ENCODE measurements at places on chromosomes 16 and 17.

GRCh38 chr17:82957469-82957795 lies 117.6 kb upstream of the ZNF750 start:
- DNase-seq = no peak

GRCh38 chr16:50050802-50051201 lies 15.0 kb upstream of the HEATR3 start:
- no peak for DNase-seq

- no peak for DNase-seq
These were observed 449 bp upstream of the MRPL58 start for GRCh38 chr17:75012096-75012345.

DNA sequence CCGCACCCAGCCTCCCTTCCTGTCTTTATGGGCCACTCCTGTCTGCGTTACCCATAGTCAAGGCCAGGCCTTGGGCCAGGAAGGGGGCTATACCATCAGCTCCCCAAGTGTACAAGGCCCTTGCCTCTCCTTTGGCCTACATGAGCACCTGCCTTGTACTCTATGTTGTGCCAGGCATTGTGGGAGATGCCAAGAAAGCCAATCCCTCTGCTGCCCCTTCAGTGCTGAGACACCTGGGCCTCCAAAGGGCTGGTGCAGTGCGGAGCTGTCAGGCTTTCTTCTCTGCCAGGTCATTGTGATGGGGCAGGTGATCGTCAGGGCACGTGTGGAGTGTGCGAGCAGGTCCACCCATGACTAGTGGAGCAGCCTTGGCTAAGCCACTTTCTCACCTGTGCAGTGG lies 59.9 kb downstream of the MPRIP start:
- DNase-seq = no peak

- DNase-seq = no peak
These were observed 42.7 kb downstream of the NT5M start for GRCh38 chr17:17345686-17346427.

DNA sequence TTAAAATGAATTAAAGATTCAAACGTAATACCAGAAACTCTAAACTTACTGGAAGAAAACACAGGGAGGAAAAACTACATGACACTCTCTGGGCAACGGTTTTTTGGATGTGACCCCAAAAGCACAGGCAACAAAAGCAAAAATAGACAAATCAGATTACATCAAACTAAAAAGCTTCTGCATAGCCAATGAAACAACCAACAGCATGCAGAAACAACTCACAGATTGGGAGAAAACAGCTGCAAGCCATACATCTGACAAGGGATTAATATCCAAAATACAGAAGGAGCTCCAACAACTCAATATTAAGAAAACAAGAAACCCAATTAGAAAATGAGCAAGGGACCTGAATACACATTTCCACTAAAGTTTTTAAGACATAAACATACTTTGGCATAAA lies 69.2 kb upstream of the ALOX12 start:
- no peak for DNase-seq

- no peak for DNase-seq
These were observed 8.0 kb downstream of the TBC1D24 start for GRCh38 chr16:2482708-2483534.

- no peak for DNase-seq
These were observed 37.2 kb downstream of the SIAH1 start for GRCh38 chr16:48347980-48348379.

DNA sequence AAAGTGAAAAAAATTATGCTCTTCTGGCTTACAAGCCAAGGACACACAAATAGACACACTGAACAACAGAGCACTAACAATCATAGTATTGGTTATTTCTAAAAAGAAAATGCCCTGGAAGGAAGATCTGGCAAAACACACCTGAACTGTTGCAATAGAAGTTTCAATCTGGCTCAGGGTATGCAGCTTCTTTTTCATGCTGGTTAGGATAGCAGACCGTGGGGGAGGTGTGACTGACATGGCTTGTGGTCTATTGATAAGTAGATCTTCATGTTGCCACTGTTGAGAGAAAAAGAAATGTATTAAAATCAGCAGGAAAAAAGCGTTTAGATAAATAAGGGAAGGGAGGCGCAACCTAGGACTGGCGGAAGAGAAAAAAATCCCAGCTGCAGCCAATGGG lies 26.5 kb upstream of the ARL6IP1 start:
- DNase-seq = no peak

GRCh38 chr17:80858301-80859001 lies 133.2 kb upstream of the CHMP6 start:
- DNase-seq = no peak

DNA sequence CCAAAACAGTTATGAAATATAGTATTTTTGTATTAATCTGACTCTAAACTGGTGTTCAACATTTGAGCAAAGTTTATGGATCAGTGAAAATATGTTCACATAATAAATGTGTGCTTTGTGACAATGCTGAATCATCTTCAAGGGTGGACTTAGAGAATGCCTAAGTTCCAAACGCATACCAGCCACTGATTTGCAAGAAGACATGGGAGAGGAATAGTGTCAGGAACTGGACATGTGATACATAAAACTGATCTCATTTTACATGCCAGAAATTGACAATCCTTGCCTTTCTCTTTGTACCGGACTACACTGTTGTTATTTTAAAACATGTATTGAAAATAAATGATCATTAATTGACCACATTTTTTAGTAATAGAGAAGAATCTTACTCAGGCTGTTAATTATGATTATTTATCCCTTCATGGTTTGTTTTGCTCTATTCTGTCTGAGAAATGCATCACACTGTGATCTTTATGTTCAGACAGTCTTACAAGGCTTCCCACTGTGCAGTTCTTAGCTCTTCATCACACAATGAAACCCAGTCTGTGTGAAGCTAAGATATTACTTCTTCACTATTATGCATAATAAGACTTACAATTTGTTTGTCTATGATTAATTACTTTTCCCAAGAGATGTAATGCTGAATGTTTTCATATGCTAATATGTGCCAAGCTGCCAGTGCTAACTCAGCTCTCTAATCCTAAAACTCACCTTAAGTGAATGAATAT lies 1180.6 kb upstream of the CDH8 start:
- DNase-seq = no peak

GRCh38 chr17:8354236-8354635 lies 14.6 kb downstream of the ODF4 start:
- DNase-seq = no peak

DNA sequence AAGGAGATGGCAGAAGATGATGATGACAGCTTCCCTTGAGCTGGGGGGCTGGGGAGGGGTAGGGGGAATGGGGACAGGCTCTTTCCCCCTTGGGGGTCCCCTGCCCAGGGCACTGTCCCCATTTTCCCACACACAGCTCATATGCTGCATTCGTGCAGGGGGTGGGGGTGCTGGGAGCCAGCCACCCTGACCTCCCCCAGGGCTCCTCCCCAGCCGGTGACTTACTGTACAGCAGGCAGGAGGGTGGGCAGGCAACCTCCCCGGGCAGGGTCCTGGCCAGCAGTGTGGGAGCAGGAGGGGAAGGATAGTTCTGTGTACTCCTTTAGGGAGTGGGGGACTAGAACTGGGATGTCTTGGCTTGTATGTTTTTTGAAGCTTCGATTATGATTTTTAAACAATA lies 16.9 kb downstream of the PSMD3 start:
- DNase-seq = no peak

DNA sequence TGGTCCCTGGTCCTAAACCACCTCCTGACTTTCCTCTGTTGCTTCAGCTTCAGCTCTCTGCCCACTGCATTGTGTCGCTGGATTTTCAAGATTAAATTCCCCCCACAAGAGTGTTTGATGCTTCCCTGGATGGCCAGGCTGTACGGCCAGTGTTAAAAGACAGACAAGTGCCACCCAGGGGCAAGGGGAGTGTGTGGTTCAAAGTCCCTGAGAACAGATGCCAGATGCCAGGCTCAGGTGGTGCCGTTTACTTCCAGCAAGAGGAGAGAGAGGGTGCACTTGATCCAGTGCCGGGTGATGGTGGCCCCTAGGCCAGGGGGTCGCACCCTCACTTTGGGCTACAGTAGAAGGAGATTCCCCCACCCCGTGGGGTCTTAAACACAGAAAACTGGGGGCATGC lies 109.2 kb downstream of the RPTOR start:
- no peak for DNase-seq

DNA sequence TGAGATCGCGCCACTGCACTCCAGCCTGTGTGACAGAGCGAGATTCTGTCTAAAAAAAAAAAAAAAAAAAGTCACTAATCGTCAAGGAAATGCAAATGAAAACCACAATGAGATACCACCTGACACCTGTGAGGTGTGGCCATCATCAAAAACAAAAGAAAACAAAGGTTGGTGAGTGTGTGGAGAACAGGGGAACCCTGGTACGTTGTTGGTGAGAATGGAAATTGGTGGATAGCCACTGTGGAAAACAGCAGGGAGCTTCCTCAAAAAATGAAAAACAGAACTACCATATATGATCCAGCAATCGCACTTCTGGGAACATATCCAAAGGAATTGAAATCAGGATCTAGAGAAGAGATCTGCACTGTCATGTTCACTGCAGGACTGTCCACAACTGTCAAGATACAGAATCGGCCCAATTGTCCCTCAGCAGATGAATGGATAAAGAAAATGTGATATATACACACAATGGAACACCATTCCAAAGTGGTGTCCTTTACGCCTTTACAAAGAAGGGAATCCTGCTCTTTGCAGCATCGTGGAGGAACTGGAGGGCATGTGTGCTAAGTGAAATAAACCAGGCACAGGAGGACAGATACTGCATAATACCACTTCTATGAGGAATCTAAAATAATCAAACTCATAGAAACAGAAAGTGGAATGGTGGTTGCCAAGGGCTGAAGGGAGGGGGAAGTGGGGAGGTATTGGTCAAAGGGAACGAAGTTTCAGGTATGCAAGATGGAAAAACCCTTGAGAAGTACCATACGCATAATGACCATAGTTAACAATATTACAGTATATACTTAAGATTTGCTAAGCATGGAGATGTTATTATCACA lies 63.5 kb upstream of the PLCG2 start:
- no peak for DNase-seq

All from stimulated activated CD4-positive, alpha-beta T cell treated with anti-CD3 and anti-CD28 coated beads, TNF-alpha, amount 100 ng/mL, for 1 hour (primary cell).